ENCODE measurements at places on chromosomes 16 and 17. TPM values are rescaled to one million over a fixed set of nuclear protein-coding genes. Genes with fewer than 3 reads are reported as not detected.

DNA sequence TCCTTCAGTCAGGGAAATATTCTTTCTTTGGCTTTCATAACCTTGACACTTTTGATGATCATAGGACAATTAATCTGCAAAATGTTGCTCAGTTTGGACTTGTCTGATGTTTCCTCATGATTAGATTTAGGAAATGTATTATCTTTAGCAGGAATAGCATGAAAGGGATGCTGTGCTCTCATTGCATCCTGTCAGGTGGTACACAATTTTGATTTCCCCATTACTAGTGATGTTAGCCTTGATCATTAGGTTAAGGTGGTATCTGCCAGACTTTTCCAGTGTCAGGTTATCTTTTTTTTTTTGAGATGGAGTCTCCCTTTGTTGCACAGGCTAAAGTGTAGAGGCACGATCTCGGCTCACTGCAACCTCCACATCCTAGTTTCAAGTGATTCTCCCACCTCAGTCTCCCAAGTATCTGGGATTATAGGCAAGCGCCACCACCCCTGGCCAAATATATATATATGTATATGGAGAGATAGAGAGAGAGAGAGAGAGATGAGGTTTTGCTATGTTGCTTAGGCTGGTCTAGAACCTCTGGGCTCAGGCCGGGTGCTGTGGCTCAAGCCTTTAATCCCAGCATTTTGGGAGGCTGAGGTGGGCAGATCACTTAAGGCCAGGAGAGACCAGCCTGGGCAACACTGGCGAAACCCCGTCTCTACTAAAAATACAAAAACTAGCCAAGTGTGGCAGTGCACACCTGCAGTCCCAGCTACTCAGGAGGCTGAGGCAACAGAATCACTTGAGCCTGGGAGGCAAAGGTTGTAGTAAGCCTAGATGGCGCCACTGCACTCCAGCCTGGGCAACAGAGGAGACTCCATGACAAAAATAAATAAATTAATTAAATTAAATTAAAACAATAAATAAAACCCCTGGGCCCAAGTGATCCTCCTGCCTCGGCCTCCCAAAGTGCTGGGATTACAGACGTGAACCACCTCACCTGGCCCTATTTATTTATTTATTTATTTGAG, 15.8 kb upstream of the CAVIN1 start:
- DNase-seq, result no peak

GRCh38 chr17:79652999-79653643, 42.3 kb upstream of the RBFOX3 start:
- DNase-seq, result no peak

DNA sequence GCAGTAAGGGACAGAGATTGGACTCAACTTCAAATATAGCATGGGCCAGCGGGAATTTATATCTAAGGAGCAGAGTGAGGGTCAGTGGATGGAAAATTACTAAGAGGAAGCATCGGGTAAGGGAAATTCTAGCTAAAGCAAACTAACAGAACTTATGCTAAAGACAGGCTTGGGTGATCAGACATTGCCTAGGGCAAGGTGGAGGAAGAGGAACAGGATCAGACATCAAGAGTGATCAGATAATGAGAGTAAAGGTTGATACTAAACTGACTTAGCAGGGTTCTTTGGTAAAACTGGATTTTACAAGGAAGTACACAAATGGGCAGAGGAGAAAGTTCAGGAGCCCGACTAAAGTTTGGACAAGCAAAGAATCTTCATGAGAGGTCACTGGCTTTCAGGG, 86.3 kb upstream of the TOM1L1 start:
- DNase-seq, result no peak

Gene PLA2G10
- 1.2 TPM for polyA plus RNA-seq

Gene TMEM114
- polyA plus RNA-seq, result 0.49 TPM

DNA sequence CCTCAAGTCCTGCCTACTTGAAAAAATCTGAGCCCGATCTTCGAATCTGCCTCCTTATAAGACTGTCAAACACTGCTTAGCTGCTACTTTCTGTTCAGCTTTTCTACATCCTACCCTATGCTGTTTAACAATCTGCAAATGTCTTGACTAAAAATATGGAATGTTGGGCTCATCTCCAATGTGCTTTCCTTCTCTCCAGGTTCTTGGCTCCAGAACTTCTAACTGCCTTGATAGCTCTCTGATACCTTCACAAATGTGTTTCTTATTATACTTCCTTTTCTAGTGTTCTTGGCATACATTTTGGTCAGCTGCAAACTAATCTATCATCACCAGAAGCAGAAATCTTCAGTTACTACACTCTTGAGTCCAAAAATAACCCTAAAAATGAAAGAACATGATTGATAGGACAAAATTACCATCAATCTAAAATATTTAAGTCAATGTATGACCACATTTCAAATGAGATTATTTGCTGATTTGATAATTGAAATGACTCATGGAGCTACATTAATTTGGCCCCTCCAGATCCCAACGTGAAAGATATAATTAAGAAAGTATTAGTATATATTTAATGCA, 372.3 kb upstream of the MON1B start:
- no peak for DNase-seq

Measured in large intestine (tissue), 12 donors.